SK-N-SH (cell line): ENCODE measurements at places on chromosomes 13 and 19.
A peak's percentile ranks its signal among the peaks of the same experiment; 100 is the strongest.

DNA sequence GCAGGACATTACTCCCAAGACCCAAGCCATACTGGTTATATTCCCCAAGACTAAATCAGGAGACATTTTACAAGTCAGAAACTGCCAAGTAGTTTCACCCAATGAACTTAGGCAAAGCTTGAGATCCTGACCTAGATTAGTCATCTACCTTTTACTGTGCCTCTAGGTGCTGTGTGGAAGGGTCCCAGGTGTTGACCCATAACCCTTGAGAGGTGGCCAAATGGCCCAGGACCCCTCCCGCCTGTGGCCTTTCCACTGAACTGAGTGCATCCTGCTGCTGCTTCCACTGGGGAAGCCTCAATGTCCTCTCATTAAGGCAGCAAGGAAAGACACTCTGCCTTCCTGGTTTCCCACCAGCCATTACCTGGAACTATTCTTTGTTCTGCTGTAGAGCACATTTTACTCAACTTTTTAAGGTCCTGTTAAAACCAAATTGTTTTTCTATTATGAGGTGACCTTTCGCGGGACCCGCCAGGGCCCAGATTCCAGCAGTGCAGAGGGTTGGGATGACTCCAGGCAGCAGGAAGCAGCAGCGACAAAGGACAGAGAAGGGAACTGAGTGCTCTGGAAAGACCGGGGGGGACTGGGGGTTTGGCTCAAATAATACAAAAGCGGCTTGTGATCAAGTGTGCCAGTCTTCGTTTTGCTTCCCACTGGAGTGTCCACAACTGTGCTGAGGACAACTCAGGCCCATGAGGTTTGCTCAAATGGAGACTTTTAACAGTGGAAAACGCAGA lies 27.1 kb downstream of the ANKRD10 start:
- DNase-seq: no peak

GRCh38 chr13:27917121-27917947 lies 2.5 kb upstream of the PDX1 start:
- DNase-seq: no peak

GRCh38 chr13:33679658-33680012 lies 138.3 kb upstream of the RFC3 start:
- DNase-seq: no peak

GRCh38 chr13:66922444-66922843 lies 307.7 kb downstream of the PCDH9 start:
- DNase-seq: no peak

DNA sequence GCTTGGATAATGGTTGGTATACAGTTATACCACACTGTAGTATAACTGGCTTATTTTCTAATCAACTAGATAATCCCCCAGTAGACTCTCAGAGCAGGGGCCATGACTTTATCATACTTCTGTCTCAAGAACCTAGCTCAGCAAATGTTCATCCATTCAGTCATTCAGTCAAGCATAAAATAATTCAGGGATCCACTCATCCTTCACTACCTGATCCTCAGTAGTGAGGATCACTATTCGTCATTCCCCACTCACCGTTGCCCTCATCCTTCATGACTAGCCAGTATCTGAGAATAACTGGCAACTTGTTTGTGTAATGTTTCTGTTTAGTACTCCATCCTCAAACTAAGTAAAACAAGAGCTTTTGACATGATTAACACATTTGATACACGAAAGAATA lies 77.6 kb downstream of the TSC22D1 start:
- no peak for DNase-seq

GRCh38 chr19:36149673-36150406 lies 2.4 kb downstream of the COX7A1 start:
- DNase-seq: no peak

GRCh38 chr19:4197625-4198466 lies 15.4 kb downstream of the ANKRD24 start:
- DNase-seq: peak; percentile 81

DNA sequence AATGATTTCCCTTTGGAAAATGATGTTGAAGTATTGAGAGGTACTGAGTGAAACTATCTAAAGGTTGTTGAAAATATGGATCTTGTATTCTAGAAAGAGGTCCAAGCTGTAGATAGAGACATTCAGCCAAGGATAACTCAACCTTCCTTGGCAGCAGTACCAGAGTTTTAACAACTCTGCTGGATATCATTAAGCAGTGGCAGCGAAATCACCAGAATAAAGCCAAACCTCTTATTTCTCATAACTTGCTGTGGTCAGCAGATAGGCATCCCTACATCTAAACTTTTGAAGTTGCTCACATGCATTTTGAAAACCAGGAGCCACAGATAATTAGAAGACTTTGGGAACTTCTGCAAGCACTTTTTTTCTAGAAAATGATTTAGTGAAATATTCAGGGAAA lies 559.8 kb downstream of the IRS2 start:
- DNase-seq: no peak

- DNase-seq: no peak
These were observed 11.3 kb downstream of the PLEKHF1 start for GRCh38 chr19:29676586-29676985.

- DNase-seq: no peak
These were observed 24.1 kb downstream of the BLOC1S3 start for GRCh38 chr19:45202637-45203036.

GRCh38 chr19:28126135-28126898 lies 1086.6 kb downstream of the UQCRFS1 start:
- no peak for DNase-seq

- DNase-seq: no peak
These were observed 138.9 kb upstream of the USP29 start for GRCh38 chr19:56980906-56981305.

DNA sequence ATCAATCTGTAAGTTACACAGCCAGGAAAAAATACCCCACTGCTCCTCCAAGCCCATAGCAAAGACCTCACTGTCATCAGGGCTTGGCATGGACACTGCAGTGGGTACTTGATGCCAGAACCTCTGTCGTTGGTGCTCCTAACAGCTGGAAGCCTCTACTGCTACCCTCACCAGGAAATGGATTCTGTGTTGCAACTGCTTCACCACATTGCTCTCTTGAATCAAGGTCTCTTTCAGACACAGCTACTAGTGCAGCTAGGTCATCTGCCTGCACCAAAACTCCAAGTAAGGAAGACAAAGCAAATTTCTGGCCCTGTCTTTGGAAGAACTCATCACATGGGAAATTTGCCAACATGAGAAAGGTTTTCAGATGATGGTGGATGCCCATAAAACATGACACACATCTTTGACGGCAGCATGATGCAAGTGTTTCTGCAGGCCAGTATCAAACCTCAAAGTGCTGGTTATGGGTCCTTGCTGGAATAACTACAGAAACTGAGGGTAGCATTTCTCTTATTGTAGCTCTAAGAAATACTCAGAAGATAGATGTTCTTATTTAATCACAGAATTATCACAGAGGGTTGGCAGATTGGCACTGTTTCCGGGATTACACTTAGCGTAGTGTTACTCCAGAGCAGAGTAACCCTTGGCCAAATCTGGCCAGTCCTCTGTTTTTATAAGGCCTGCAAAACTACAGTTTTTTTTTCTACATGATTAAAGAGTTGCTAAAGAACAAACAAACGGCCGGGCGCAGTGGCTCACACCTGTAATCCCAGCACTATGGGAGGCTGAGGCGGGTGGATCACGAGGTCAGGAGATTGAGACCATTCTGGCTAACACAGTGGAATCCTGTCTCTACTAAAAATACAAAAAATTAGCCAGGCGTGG lies 12.9 kb upstream of the PCCA start:
- no peak for DNase-seq

DNA sequence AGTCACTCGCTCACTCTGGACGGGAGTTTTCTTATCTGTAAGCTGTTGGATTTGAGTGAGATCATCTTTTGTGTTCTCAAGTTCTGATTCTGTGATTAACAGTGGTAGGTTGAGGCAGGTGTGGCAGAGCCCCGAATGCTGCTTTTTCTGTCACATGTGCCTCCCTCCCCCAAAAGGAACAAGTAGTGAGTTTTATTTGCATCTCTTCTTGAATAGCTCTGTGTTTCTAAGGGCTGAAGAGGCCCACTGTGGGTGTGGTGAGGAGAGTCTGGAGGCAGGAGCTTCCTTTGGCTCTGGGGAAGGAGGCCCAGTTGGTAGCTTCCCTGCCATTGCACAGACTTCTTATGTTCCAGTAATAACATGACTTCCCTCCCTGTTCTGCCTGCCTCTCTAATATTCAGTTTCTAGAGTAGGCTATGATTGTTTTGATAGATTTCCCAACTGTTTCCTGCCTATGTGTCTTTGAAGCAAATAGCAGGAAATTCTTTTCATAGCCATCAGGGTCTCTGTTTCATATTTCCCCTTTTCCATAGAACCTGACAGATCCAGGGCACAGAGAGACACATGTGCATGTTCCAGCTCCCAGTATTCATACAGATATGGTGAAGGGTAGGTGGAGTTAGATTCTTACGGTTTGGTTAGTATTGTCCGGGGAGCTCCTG lies 23.9 kb upstream of the CXCL17 start:
- no peak for DNase-seq

GRCh38 chr19:13984875-13985741 lies 21.0 kb downstream of the RFX1 start:
- no peak for DNase-seq

DNA sequence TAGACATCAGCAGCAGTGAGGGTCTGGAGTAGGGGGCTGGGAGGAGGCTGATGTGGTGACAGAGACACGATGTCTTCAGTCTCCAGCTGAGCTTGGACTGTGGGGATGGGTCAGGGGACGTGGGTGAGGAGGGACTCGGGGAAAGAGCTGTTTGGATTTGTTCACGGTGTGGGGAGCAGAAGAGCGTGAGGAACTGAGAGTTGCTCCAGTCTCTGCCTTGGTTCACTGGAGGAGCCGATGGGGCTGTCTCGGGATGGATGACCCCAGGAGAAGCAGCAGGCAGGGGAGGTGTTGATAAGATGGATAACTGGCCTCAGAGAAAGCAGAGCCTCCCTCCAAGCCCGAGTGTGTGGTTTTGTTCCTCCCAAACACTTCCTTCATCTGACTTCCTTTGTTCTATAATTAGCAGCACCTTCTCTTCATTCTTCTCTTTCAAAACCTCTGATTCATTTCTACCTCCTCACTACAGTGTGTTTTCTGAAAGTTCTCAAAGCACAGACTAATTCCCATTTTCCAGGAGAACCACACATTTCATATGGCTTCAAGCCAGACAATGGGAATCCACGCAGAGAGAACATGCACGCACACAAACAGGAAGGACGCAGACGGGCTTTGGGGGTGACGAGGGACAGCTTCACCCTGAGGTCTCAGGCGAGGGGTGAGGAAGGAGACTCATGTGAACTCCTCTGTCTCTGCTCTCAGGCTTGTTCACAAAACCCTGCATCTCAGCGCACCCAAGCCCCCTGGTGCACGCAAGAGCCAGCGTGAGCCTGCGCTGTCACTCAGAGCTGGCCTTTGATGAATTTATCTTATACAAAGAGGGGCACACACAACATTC lies 18.6 kb downstream of the LAIR2 start:
- DNase-seq: no peak

GRCh38 chr13:65508745-65509144 lies 1721.4 kb downstream of the PCDH9 start:
- no peak for DNase-seq
